ENCODE measurements at places on chromosomes 7 and 10.

DNA sequence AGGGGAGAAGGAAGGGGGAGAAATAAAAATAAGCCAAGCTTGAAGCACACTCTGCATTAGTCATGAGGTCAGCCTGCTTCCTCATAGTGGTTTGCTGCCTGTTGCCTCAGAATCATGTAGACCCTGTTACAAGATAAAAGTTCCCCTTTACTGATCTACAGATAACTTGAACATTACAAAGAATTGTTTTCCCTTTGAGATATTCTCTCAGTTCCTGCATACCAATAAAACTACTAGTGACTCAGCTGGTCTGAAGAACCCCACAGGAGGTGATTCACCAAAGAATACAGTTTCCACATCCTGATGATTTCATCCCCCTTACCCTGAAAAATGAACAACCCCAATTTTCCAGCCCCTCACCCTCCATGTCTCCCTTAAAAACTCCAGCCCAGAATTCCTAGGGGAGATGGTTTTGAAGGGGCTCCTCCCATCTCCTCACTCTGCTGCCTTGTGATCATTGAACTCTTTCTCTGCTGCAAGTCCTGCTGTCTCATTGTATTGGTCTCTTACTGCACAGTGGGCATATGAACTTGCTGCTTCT, 31.5 kb upstream of the NRP1 start:
- no peak for DNase-seq

DNA sequence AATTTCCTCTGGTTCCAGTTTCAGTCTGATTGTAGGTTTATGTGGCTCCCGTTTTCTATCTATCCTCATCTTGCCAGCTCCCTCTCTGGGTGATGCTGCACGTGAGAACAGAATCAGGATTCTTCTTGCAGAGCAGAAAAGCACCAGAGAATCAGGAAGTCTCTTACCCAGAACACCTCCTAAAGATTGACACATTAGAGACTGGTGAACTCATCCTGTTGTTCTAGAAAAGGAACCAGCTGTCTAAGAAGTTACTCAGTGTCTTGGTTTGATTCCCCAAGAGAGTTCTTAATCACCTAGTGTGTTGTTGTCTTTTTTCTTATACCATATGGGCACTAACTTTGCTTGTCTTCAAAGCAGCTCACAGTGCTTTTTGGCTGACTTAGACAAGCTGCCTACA, 152.4 kb downstream of the DGKI start:
- DNase-seq = no peak

- no peak for DNase-seq
Measured at GRCh38 chr10:128191847-128192246, 65.6 kb upstream of the MKI67 start.

GRCh38 chr7:124857672-124858235, 71.9 kb downstream of the POT1 start:
- DNase-seq = no peak

GRCh38 chr7:80659120-80660055, 20.9 kb downstream of the CD36 start:
- DNase-seq = no peak

DNA sequence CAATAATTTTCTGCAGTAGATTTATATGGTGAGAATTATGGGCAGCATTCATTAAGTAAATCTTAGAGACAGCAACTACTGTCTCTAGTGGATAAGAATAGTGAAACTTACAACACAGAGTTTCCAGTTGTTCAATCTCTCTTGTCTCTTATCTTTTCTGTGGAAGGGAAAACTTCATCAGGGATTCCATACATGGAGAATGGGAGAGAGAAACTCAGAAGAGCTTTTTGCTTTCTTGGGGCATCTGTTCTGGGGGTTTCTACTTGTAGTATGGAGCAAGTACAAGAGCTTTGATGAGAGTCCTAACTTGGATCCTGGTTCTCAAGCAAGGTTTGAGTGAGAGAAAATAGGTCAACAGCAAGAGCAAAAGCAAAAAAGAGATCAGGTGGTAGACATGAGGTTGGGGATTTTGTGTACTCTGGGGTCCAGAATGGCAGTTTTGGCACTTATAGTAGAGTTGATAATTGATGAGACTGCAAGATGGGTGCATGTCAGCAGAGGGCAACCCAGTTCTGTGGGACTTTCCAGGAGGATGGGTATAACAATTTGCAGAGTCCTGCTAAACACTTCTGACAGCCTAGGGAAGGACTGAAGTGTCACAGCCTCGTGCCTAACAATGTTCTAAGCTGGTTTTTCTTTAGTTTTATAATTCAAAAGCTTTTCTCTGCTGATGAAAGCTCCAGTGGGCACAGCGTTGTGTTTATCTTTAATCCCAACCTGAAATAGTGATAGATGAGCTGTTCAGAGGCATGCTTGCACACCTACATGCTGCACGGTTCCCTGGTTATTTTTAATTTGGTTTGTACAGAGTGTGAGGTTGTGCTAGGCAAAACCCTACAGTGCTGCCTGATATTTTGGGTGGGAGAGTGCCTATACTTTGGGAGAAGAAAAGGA, 32.0 kb upstream of the STRIP2 start:
- no peak for DNase-seq

GRCh38 chr7:29146888-29147609, 712 bp upstream of the CPVL start:
- no peak for DNase-seq

GRCh38 chr10:1685699-1686490, 51.4 kb downstream of the ADARB2 start:
- DNase-seq = no peak

DNA sequence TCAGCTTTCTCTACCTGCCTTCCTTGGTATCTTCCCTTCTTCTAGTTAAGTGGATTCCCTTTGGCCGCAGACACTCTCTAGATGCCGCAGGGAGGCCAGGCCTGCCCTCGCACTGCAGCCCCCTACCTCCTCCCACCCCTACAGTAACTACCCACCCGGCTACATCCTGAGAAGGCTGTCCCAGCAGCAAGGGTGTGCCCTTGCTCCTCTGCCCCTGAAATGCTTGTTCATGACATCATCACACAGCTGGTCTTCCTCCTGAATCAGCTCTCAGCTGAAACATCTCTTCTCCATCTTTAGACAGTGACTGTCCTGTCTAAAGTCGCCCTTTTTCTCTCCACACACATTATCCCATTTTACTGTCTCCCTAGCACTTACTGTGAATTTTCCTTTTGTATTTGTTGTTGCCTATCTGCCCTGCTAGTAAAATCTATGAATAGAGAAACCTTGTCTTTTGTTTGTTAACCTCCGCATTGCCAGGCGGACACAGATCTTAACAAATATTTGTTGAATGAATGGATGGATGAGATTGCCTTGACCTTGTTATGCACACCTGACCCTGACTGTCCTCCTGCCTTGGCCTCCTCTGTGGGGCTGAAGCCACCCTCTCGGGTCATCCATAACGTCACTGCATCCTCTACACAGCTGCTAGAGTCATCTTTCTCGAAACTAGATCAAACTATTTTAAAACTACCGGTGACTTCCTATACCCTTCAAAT, 108.9 kb upstream of the GATA3 start:
- DNase-seq = no peak

GRCh38 chr7:101397243-101397642, 34.6 kb downstream of the COL26A1 start:
- no peak for DNase-seq

GRCh38 chr7:32616625-32617024, 121.3 kb downstream of the AVL9 start:
- DNase-seq = no peak

GRCh38 chr7:43650457-43651052, 67.6 kb downstream of the STK17A start:
- no peak for DNase-seq

DNA sequence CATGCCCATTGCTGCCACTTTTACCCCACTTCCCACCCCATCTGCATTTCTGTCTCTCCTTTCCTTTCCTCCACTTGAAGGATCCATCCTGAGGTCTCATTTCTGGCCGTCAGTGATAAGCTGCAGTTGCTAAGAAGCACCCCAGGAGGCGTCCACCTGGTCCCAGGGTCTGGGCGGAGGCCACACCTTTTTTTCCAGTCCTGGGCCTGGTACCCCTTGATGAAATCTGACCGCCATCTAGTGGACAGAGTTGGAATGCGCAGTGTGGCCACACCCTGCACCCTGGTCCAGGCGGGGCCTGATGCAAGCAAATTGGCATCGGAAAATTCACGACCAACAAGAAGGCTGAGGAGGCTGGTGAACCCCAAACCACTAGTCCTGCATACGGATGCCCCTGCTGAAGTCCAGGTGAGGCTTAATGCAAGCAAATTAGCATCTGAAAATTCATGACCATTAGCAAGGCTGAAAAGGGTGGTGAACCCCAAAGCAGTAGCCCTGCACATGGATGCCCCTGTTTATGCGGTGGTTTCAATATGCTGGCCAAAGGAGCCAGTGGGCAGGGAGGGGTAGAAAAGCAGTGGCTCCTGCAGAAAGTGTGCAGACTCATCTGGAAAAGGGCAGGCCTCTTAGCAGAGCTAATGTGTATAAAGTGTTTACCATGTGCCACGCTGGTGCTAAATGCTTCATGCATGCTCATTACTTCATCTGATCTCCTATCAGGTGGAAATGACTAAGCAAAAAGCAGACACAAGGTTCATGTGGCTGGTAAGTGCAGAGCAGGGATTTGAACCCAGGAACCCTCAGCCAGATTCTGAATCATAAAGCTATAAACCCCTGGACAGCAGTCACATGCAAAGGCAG, 43.2 kb downstream of the GPAM start:
- DNase-seq = peak; percentile 18

DNA sequence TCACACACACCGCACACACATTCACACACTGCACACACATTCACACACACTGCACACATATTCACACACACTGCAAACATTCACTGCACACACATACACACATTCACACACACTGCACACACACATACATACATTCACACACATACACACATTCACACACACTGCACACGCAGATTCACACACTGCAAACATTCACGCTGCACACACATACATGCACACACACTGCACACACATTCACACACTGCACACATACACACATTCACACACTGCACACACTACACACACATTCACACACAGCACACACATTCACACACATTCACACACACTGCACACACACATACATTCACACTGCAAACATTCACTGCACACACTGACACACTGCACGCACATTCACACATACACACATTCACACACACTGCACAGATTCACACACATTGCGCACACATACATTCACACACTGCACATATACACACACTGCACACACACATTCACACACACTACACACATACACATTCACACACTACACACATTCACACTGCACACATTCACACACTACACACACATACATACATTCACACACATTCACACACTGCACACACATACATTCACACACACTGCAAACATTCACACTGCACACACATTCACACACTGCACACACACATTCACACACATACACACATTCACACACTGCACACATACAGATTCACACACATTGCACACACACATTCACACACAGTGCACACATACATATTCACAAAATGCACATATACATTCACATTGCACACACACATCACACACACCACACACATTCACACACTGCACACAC, 325.1 kb downstream of the PTPRN2 start:
- no peak for DNase-seq

GRCh38 chr7:8975681-8976080, 542.3 kb downstream of the NXPH1 start:
- no peak for DNase-seq

GRCh38 chr10:71312811-71313789, 6.0 kb upstream of the SLC29A3 start:
- DNase-seq = no peak

DNA sequence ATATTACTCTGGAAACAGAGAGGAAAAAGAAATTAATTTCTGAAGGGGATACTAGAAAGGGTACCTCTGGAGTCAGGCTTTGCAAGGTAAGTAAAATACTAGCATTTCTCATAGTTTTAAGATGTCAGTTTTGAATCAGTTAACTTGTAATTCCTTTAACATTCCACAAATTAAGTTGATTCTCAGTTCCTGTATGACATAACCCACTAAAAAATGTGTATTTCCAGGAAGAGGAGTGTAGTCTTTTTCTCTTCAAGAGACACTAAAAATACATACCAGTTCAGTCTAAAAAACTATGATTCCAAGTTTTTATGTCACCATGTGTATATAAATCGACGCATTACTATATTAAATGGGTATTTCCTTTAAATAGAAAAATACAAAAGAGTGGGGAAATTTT, 113.2 kb downstream of the CDK6 start:
- DNase-seq = no peak

GRCh38 chr10:28581916-28582315, 49.0 kb downstream of the WAC start:
- DNase-seq = no peak

DNA sequence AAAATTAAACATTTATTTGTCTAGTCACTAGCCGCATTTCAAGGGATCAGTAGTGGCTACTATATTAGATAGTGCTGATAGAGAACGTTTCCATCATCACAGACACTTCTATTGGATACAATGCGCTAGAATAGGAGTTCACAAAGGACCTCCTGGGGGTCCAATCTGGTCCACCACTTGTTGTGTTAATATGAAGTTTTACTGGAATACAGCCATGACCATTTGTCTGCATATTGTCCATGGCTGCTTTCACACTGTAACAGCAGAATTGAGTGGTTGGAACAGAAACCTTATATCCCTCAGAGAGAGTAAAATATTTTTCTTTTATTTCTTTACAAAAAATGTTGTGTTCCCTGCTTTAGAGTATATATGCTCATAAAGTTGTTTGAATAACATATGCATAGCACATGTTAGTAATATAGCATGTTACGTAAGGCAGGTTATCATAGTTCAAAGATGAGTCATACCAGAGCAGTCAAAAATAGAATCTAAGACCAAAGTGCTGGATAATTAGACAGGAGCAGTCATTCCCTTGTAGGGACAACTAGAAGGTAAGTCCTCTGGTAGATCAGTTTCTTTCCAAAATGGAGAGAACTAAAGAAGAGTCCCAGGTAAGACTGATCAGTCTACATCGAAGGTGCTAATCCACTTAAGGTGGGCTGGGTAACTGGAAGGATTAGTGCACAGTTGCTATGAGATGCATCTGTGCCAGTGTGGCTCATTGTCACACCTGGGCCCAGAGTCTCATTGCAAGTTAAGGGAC, 14.9 kb downstream of the BZW2 start:
- DNase-seq = no peak

DNA sequence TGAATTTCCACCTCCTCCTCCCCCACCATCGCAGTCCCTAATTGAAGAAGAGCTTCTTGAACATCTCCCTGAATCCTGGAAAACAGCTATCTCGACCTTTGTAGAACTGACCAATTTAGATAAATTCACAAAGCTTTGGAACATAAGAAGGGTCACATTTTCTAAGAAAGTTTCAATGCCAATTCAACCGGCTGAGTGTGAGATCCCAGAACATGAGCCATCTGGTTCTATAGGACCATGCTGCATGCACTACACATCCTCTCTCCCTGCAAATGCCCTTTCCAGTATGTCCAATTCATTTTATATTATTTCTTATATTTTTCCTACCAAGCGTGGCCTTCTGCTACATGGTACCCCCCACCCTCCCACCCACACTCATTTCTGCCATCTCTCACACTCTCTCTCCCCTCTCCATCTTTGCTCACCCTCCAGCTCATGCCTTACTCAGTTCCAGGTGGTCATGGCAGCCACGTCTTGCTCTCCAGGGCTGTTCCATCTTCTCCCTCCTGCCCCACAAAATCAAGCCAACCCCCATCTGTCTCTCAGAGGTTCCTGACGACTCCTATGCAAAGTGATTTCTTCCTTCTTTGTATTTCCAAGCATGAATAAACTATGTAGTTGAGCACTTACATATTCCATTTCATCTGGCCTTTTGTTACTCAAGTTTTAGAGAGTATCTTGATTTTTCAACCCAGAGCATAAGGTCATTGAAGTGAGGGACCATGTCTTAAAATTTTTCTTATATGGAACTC, 19.3 kb downstream of the FRMD4A start:
- DNase-seq = no peak
